ENCODE measurements at places on chromosomes 1 and 21. TPM values are rescaled to one million over a fixed set of nuclear protein-coding genes. Genes with fewer than 3 reads are reported as not detected.

The PROX1 gene
- 0.07 TPM for total RNA-seq

The OR2AK2 gene
- not detected for total RNA-seq

The CENPF gene
- total RNA-seq, result 16.6 TPM

The CC2D1B gene
- total RNA-seq, result 29.5 TPM

The TTC34 gene
- 0.33 TPM for total RNA-seq
